Vagina (tissue), 2 donors: ENCODE measurements at places on chromosomes 5 and 9. TPM values are rescaled to one million over a fixed set of nuclear protein-coding genes. Genes with fewer than 3 reads are reported as not detected.

DNA sequence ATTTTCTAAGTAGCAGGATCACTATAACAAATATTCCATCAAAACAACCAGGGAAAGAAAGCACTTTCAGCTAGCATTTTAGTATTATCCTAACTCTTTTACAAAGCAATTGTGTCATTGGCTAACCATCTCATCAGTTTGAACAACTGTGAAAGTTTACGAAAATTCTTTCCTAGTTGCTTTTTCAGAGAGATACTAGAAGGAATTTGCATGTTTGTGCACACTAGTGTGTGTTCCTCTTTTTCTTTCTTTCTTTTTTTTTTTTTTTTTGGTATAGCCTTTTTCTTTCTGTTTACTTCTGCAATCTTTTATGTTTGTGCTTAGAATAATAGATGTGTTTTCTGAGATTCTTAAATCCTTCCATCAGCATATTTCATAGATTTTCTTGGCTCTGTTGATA, 124.7 kb upstream of the SEMA6A start:
- no peaks in the 10 kb centered on the region for H3K27me3 ChIP-seq
- no peak overlapping the region for H3K4me3 ChIP-seq
- no peak for DNase-seq
- no peak overlapping the region for H3K27ac ChIP-seq
- H3K4me1 ChIP-seq, result no peaks in the 10 kb centered on the region

- H3K4me1 ChIP-seq, result no peaks in the 10 kb centered on the region
- H3K36me3 ChIP-seq, result no peaks in the 10 kb centered on the region
- H3K27ac ChIP-seq, result no peak overlapping the region
Measured at GRCh38 chr5:132064140-132064539, 3.7 kb downstream of the IL3 start.

- H3K27me3 ChIP-seq, result no peaks in the 10 kb centered on the region
- H3K36me3 ChIP-seq, result no peaks in the 10 kb centered on the region
- H3K27ac ChIP-seq, result no peak overlapping the region
- no peak overlapping the region for H3K4me3 ChIP-seq
- peaks cover 15% of the 10 kb centered on the region for H3K4me1 ChIP-seq
Measured at GRCh38 chr5:68431601-68432337, 216.2 kb downstream of the PIK3R1 start.

- no peak for DNase-seq
- H3K4me3 ChIP-seq, result no peak overlapping the region
- no peaks in the 10 kb centered on the region for H3K27me3 ChIP-seq
- no peaks in the 10 kb centered on the region for H3K4me1 ChIP-seq
- H3K36me3 ChIP-seq, result no peaks in the 10 kb centered on the region
Measured at GRCh38 chr5:13250464-13251291, 693.8 kb downstream of the DNAH5 start.

GRCh38 chr9:70031141-70031545, 12.5 kb upstream of the MAMDC2 start:
- no peaks in the 10 kb centered on the region for H3K36me3 ChIP-seq
- no peaks in the 10 kb centered on the region for H3K4me1 ChIP-seq
- no peaks in the 10 kb centered on the region for H3K27me3 ChIP-seq
- H3K4me3 ChIP-seq, result no peak overlapping the region
- DNase-seq, result no peak
- no peak overlapping the region for H3K27ac ChIP-seq

GRCh38 chr9:132670457-132671391, at the start of gene GTF3C4:
GTF3C4 (plus strand) TSS chr9:132670464; CDS start chr9:132670599, 135 bp downstream.
- no peaks in the 10 kb centered on the region for H3K36me3 ChIP-seq
- H3K4me3 ChIP-seq, result peak within 1 kb of the TSS; percentile 89
- DNase-seq, result no peak
- H3K27me3 ChIP-seq, result no peaks in the 10 kb centered on the region
- H3K27ac ChIP-seq, result peak within 1 kb of the TSS; percentile 96
- H3K4me1 ChIP-seq, result peaks cover 52% of the 10 kb centered on the region

GRCh38 chr9:77533671-77534070, 114.5 kb downstream of the GNA14 start:
- H3K4me3 ChIP-seq, result no peak overlapping the region
- no peak overlapping the region for H3K27ac ChIP-seq
- DNase-seq, result no peak
- no peaks in the 10 kb centered on the region for H3K27me3 ChIP-seq
- H3K36me3 ChIP-seq, result no peaks in the 10 kb centered on the region

DNA sequence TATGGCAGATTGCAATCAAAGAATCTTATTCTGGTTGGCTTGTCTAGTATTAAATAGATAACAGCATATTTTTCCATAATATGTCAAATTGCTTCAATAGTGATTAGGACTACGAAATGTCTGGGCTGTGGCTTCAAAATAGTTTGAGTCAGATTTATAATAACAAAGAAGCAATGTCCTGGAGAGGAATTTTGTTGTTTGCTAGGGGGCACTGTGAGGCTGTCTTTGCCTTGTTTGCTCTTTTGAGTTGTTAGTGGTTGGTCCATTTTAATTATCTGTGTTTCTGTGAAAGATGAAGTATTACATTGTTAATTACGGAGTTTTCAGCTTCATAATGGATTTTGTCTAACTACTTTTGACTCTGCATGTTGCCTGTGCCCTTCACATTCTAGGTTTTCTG, 713.6 kb downstream of the TLE4 start:
- H3K4me3 ChIP-seq, result no peak overlapping the region
- H3K27ac ChIP-seq, result no peak overlapping the region
- H3K27me3 ChIP-seq, result no peaks in the 10 kb centered on the region

DNA sequence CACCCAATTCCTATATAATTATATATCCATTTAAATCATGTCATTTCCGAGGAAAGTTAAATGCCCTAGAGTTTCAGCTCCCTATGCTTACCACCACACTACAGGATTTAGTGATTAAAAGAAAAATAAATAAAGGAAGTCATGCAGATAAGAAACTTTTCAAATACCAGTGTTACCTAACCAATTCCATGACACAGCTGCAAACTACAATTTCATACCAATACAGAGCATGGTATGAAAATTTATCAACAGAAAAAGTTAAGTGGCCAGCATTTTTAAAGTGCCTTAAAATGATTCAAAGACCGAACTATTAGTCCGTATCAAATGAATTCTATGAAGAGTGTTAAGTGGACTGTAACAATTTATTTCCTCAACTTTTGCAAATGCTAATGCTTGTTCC, 35.9 kb downstream of the CEP120 start:
- H3K36me3 ChIP-seq, result peaks cover 46% of the 10 kb centered on the region
- H3K4me1 ChIP-seq, result no peaks in the 10 kb centered on the region
- no peaks in the 10 kb centered on the region for H3K27me3 ChIP-seq

GRCh38 chr5:32538031-32538547, 47.3 kb upstream of the SUB1 start:
- peaks cover 5% of the 10 kb centered on the region for H3K4me1 ChIP-seq
- no peaks in the 10 kb centered on the region for H3K27me3 ChIP-seq
- no peak overlapping the region for H3K4me3 ChIP-seq
- H3K27ac ChIP-seq, result no peak overlapping the region
- H3K36me3 ChIP-seq, result no peaks in the 10 kb centered on the region

DNA sequence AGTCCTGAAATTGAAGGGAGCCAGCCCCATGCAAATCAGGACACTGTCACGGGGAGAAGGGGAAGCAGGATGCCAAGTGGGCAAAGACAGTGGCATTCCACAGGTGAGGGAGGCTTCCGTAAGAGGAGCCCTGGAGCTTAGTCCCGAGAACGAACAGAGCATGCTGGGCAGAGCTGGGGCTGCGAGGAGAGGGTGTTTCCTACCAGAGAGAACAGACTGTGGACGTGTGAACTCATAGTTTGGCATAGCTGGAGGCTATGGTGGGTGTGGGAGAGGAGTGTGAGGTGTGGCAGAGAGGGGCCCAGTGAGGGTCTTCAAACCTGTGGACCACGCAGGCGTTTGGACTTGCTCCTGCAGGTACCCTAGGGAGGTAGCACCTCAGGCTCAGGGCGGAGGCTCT, 102.8 kb upstream of the SMIM23 start:
- H3K4me3 ChIP-seq, result no peak overlapping the region
- no peak for DNase-seq
- H3K4me1 ChIP-seq, result no peaks in the 10 kb centered on the region
- H3K27me3 ChIP-seq, result no peaks in the 10 kb centered on the region
- no peaks in the 10 kb centered on the region for H3K36me3 ChIP-seq

GRCh38 chr5:61346511-61346910, 14.5 kb downstream of the ZSWIM6 start:
- H3K27ac ChIP-seq, result no peak overlapping the region
- no peak overlapping the region for H3K4me3 ChIP-seq
- H3K4me1 ChIP-seq, result peaks cover 68% of the 10 kb centered on the region
- no peaks in the 10 kb centered on the region for H3K27me3 ChIP-seq
- H3K36me3 ChIP-seq, result no peaks in the 10 kb centered on the region
- no peak for DNase-seq

- no peaks in the 10 kb centered on the region for H3K4me1 ChIP-seq
- H3K27ac ChIP-seq, result no peak overlapping the region
- H3K36me3 ChIP-seq, result no peaks in the 10 kb centered on the region
- DNase-seq, result no peak
Measured at GRCh38 chr5:92942762-92943161, 638.3 kb downstream of the NR2F1-AS1 start.

GRCh38 chr9:17813798-17814197, 234.9 kb downstream of the SH3GL2 start:
- no peak overlapping the region for H3K27ac ChIP-seq
- H3K4me1 ChIP-seq, result no peaks in the 10 kb centered on the region
- no peaks in the 10 kb centered on the region for H3K27me3 ChIP-seq
- no peak for DNase-seq
- no peaks in the 10 kb centered on the region for H3K36me3 ChIP-seq

- H3K27ac ChIP-seq, result no peak overlapping the region
- H3K27me3 ChIP-seq, result no peaks in the 10 kb centered on the region
- no peaks in the 10 kb centered on the region for H3K36me3 ChIP-seq
- H3K4me1 ChIP-seq, result peaks cover 44% of the 10 kb centered on the region
Measured at GRCh38 chr5:81855591-81855990, 104.7 kb upstream of the SSBP2 start.

GRCh38 chr5:104062621-104063377, 500.2 kb upstream of the NUDT12 start:
- no peaks in the 10 kb centered on the region for H3K4me1 ChIP-seq
- no peak for DNase-seq
- H3K27me3 ChIP-seq, result no peaks in the 10 kb centered on the region
- H3K36me3 ChIP-seq, result no peaks in the 10 kb centered on the region
- no peak overlapping the region for H3K4me3 ChIP-seq

GRCh38 chr5:119406551-119407110, 45.7 kb upstream of the HSD17B4 start:
- no peak for DNase-seq
- no peaks in the 10 kb centered on the region for H3K36me3 ChIP-seq
- H3K4me1 ChIP-seq, result peaks cover 13% of the 10 kb centered on the region
- H3K27ac ChIP-seq, result no peak overlapping the region
- no peaks in the 10 kb centered on the region for H3K27me3 ChIP-seq
- H3K4me3 ChIP-seq, result no peak overlapping the region

- no peaks in the 10 kb centered on the region for H3K4me1 ChIP-seq
- no peak overlapping the region for H3K4me3 ChIP-seq
- H3K36me3 ChIP-seq, result no peaks in the 10 kb centered on the region
- H3K27me3 ChIP-seq, result no peaks in the 10 kb centered on the region
- H3K27ac ChIP-seq, result no peak overlapping the region
- no peak for DNase-seq
Measured at GRCh38 chr5:173866243-173866857, 21.8 kb upstream of the CPEB4 start.

GRCh38 chr9:126391713-126392661, 65.4 kb downstream of the MVB12B start:
- H3K27me3 ChIP-seq, result no peaks in the 10 kb centered on the region
- H3K4me1 ChIP-seq, result peaks cover 60% of the 10 kb centered on the region
- no peak for DNase-seq
- H3K27ac ChIP-seq, result peak overlapping the region; percentile 37
- H3K36me3 ChIP-seq, result no peaks in the 10 kb centered on the region

- H3K36me3 ChIP-seq, result no peaks in the 10 kb centered on the region
- H3K4me3 ChIP-seq, result no peak overlapping the region
- no peaks in the 10 kb centered on the region for H3K27me3 ChIP-seq
Measured at GRCh38 chr5:83946516-83946915, 225.9 kb upstream of the HAPLN1 start.

GRCh38 chr5:116313366-116313765, 228.5 kb downstream of the COMMD10 start:
- DNase-seq, result no peak
- H3K4me3 ChIP-seq, result no peak overlapping the region
- no peak overlapping the region for H3K27ac ChIP-seq
- no peaks in the 10 kb centered on the region for H3K36me3 ChIP-seq
- no peaks in the 10 kb centered on the region for H3K4me1 ChIP-seq

DNA sequence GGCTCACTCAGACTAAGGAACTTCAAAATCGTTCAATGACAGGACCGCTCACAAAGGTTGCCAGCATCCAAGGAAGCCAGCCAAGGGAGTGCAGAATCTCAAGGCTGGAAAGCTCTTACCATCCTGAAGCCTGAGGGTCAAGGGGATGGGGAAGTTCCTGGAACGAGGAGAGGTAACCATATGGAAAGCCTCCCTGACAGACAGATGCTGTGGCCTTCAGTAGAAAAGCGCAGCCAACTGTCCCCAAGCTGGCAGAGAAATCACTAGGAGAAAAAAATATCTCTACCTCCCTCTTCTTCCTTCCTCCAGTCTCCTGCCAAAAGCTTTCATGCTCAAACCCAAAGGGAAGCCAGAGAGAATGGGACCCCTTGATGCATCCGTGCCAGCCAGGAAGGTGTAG, 90.5 kb upstream of the RANBP3L start:
- peaks cover 25% of the 10 kb centered on the region for H3K4me1 ChIP-seq
- no peak overlapping the region for H3K4me3 ChIP-seq
- no peaks in the 10 kb centered on the region for H3K36me3 ChIP-seq
- H3K27me3 ChIP-seq, result no peaks in the 10 kb centered on the region
- H3K27ac ChIP-seq, result peak overlapping the region; percentile 43

DNA sequence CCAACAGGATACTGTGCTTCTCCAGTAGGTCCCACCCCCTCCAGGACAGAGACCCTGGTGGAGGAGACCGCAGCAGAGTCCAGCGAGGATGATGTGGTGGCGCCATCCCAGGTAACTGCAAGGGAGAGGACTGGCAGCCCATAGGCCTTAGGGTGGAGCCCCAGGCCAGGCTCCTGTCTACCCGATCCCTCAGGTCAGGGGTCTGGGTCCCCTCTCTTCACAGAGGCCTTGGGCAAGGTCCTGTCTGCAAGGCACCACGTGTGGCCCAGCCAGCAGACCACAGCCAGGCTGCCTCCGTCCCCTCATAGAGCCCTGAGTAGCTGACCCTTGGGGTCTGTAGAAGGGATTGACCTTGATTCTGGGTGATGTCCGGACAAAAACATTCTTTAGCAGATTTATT, 20.0 kb downstream of the CD74 start:
- no peaks in the 10 kb centered on the region for H3K27me3 ChIP-seq
- H3K27ac ChIP-seq, result no peak overlapping the region
- no peak overlapping the region for H3K4me3 ChIP-seq
- DNase-seq, result no peak
- no peaks in the 10 kb centered on the region for H3K4me1 ChIP-seq
- H3K36me3 ChIP-seq, result no peaks in the 10 kb centered on the region

Gene PLAC8L1
- not detected for total RNA-seq

Gene C9
- total RNA-seq, result not detected

Gene EDIL3
- total RNA-seq, result 15.2 TPM

Gene CAMK4
- 11.8 TPM for total RNA-seq

Gene SLC25A2
- total RNA-seq, result not detected

Gene NIPAL4
- total RNA-seq, result 12.0 TPM

Gene SGTB
- 6.4 TPM for total RNA-seq

Gene KLHL3
- total RNA-seq, result 7.4 TPM

Gene SPRY4
- 13.5 TPM for total RNA-seq

Gene PCDHGA12
- total RNA-seq, result 10.6 TPM

Gene RAB14
- 29.0 TPM for total RNA-seq
